ENCODE measurements at places on chromosomes 5 and 9.

DNA sequence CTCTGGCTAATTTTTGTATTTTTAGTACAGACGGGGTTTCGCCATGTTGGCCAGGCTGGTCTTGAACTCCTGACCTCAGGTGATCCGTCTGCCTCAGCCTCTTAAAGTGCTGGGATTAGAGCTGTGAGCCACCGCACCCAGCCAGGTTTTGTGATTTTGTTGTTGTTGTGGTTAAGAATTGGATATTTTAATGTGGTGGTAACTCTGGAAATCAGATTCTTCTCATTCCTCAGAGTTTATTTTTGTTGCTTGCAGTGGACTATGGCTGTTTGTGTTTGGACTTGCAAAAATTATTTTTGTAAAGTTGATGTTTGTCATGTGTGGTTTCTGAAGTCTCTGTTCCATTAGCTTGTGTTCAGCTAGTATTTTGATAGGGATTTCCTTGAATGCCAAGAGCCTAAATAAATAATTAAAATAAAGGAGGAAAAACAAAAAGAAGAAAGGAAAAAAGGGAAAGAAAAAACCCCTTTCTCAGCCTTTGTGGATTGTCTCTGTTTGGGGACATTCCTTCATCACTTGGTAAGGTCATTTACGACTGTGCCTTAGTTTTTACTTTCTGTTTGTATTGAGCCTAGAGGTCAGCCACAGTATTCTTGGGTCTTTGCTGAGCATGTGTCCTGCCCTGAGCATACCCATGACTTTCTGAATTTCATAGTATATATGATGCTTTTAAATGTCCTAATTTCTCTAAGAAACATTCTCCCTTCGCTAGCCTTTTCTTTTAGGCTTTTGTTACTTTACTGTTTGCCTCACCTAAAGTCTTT is 37.3 kb downstream of the PBX3 start:
- peak; percentile 36 for DNase-seq

DNA sequence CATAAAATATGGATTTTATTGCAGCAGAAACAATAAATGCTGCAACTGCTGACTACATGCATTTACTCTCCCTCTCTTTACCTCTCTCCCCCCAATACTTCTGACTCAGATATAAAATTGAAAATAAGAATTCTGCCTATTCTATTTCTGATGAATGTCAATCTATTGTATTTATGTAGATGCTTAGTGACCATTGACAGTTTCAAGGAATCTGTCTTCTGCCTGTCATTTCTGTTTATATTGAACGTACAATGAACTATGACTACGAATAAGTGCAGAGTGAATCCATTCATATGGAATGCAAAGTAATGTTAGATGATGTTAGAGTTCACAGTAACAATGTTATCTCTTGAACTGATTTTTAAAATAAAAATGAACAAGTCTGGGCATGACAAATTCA is 898 bp downstream of the CDH10 start:
- DNase-seq: no peak

DNA sequence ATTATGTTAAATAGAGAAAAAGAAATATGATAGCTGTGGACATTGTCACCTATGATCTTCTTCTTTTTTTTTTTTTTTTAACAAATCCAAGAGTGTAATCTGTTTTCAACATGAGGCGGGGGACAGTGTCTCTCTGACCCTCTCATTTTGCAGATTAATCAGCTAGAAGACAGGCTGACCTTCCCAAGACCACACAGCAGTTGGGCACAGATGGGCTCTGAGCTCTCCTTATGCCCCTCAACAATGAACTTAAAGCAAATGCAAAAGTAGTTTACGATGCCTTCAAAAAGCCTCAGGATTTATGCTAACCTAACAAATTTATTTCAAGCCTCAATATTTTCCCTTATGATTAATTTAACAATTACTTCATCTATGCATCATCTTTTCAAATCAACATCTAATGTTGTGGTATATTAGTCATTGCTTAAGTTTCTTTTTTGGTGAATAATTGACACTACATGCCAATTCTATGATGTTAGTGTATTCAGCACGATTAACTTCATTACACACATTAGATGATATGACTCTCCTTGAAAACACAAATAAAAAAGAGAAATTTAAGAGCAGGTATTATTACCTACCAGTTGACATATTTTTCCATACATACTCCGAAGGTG is 7.4 kb downstream of the NFIL3 start:
- peak; percentile 78 for DNase-seq

- DNase-seq: peak; percentile 48
Observed at GRCh38 chr9:104905153-104905901, 22.6 kb downstream of the ABCA1 start.

DNA sequence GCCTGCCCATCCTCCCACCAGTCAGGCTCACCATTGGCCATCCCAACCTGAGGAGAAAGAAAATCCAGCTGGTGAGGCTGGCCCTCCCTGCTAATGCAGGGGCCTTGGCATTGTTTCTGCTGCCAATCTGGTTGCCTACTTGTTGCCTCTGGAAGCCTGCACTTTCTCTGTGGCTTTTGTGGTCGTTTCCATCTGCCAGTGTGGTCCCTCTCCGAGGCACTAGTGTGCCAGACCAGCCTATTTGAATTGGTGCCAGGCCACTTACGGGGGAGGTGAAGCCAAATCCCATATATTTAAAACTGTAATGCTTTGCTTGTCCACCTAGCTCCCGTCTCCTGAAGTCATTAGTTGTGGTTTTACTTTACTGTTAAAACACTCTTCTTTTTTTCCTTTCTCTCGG is 213.4 kb upstream of the ADAMTSL1 start:
- DNase-seq: no peak

DNA sequence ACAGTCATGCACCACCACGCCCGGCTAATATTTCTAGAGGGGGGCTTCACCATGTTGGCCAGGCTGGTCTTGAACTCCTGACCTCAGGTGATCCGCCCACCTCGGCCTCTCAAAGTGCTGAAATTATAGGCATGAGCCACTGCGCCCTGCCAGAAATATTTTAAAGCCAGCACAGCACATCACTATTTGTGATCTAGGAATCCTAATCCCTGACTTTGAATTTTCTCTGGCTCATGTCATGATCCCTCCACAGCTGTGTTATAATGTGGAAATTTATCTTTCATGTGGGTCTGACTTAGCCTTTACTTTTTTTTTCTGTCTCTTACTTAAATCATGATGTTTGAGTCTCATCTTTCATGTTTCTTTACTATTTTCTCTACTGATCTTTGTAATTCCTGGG is 18.7 kb upstream of the ITGA1 start:
- peak; percentile 15 for DNase-seq

DNA sequence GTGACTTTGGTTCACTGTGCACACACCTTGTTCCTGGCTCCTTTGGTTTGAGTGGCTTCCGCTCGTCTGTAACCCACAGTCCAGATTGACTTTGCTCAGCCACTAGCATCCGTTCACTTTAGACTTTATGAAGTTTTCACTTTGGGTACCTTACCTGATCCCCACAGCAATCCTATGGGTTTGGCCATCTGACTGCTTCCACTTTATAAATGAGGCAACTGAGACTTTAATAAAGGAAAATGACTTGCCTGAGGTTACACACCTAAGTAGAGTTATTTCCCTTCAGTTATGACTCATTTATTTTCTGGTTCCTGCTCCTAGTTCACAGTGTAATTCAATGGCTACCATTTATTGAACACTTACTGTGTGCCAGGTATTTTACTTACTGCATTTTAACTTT is 94.2 kb upstream of the SAP30L start:
- DNase-seq: no peak

- DNase-seq: no peak
Observed at GRCh38 chr5:17308326-17309065, 91.1 kb downstream of the BASP1 start.

GRCh38 chr9:27445057-27445595 is 79.0 kb upstream of the IFNK start:
- DNase-seq: no peak

- no peak for DNase-seq
Observed at GRCh38 chr5:167965710-167966109, 325.7 kb upstream of the WWC1 start.

DNA sequence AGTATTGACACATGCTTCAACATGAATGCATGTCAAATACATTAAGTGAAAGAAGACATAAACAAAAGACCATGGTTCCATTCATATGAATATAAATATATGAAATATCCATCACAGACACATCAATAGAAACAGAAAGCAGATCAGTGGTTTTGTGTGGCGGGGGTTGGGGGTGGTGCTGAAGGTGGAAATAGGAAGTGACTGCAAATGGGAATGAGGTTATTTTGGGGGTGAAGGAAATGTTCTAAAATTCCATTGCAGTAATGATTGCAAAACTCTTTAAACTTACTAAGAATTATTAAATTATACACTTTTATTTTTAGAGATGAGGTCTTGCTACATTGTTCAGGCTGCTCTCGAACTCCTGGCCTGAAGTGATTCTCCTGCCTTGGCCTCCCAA is 28.7 kb downstream of the TAF1L start:
- DNase-seq: no peak

GRCh38 chr5:159510282-159510681 is 180.0 kb upstream of the IL12B start:
- peak; percentile 91 for DNase-seq

GRCh38 chr5:141547488-141547887 is 58.6 kb downstream of the PCDHGC5 start:
- DNase-seq: no peak

- peak; percentile 69 for DNase-seq
Observed at GRCh38 chr5:127934791-127935256, 148.7 kb upstream of the SLC12A2 start.

DNA sequence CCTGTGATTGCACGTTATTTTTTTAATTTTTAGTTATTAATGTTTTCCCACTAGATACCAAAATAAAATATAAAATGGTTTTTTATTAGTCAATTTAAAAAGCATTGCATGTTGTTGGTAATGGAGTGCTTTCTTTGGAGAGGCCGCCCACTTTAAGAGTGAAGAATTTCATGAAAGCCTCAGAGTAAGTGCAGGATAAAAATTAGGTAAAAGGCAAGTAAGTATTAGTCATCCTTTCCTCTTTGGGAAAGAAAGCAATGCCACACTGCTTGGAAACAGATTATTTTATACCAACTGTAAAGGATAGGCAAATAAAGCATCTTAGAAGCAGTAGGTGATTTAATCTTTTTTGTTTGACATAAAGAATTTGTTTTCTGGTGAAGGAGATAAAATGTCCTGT is 62.9 kb downstream of the HSD17B4 start:
- peak; percentile 25 for DNase-seq

DNA sequence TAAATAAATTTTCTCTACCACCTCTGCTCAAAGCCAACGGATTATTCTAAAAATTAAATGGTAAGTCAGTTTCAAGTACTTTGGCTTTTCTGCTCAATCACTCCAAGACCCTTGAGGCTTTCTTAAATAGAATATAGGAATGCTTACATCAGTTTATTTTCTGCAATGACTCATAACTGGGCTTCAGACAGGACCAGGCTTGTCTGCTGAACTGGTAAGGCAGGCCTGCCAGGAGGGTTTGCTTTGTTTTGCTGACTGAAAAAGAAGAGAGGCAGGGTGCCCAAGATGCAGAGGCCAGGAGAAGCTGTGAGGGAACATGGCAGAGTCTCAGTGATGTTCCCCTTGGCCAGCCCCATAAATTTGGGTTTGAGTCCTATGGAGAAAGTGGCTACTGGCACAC is 60.3 kb upstream of the EPB41L4A start:
- DNase-seq: peak; percentile 28

DNA sequence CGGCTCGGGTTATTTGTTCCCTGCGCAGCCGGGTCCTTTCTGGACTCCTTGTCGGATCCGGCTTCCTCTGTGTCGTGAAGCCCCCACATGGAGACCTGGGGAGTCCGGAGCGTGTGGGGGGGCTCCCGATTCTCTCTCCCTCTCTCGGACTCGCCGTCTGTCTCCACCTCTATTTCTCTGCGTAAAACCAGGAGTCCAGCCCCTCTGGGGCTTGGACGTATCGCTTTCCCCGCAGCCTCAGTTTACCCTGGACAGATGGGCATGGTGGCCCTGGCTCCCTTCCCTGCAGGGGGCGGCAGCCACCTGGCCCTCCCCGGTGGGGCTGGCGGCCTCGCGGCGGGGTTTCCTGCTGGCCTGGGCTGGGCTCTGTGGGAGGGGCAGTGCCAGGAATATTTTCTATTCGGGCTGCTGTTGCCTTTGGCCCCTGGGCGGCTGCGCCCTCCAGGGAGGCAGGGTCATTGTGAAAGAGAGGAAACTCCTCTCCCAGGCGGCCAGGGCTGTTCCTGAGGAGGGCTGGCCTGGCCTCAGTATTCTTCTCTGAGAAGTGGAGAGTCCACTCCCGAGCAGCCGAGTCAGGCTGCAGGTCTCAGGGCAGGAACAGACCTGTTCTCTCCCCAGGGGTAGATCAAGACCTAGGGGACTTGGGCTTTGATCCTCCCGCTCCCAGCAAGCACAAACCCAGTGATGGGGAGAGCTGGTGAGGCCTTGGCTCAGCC is 665 bp downstream of the ASS1 start:
- DNase-seq: peak; percentile 42

GRCh38 chr5:139394123-139394653 is 716 bp downstream of the PROB1 start:
- no peak for DNase-seq

- peak; percentile 32 for DNase-seq
Observed at GRCh38 chr5:174518512-174518911, 205.9 kb upstream of the MSX2 start.

DNA sequence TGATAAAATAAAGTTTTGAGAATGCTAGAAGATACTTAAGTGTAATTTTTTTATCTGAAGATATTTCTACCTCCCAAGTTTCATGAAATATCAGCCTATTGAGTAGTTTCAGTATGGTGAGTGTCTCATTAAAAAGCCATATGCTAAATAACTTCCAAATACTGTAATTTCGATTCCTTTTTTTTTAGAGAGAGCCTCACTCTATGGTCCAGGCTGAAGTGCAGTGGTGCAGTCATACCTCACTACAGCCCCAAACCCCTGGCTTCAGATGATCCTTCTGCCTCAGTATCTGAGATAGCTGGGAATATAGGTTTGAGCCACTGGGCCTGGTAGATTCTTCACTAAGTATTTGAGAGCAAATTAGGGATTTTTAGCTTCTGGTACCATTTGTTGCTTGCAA is 24.5 kb downstream of the CDC42SE2 start:
- no peak for DNase-seq

DNA sequence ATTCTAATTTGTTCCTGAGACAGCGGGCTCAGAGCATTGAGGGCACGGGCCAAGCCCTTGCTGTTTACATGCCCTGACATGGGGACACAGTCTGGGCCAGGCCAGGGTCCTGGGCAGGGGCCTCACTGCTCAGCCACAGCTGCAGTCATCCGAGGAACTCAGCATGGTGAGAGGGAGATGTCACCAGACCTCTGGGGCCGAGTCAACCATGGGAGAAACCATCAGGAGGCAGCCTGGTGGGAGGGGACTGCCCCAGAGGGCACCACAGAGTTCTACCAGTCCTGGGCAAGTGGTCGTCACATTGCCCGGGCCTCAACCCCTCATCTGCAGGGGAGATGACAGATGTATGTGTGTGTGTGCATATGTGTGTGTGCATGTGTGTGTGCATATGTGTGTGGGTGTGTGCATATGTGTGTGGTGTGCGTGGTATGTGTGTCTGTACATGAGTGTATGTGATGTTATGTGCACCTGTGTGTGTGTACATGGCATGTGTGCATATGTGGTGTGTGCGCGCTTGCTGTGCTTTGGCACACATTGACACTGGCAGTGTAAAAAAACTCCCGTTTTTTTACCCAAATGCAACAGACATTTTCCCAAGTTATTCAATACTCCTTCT is 42.4 kb upstream of the TMEM250 start:
- DNase-seq: no peak

Data from fibroblast of skin of back (primary cell).